Effector CD4-positive, alpha-beta T cell (primary cell): ENCODE measurements at places on chromosomes 12 and 14.
A peak's percentile ranks its signal among the peaks of the same experiment; 100 is the strongest.

- no peak for DNase-seq
Measured at GRCh38 chr12:69342421-69342820, 5.8 kb upstream of the LYZ start.

GRCh38 chr14:32808644-32809043 lies 130.0 kb upstream of the NPAS3 start:
- no peak for DNase-seq

GRCh38 chr14:67952786-67953185 lies 133.2 kb downstream of the RAD51B start:
- DNase-seq: no peak

GRCh38 chr14:85363358-85363757 lies 166.6 kb upstream of the FLRT2 start:
- DNase-seq: no peak

GRCh38 chr14:51419685-51420084 lies 179.6 kb downstream of the TMX1 start:
- DNase-seq: peak; percentile 17

DNA sequence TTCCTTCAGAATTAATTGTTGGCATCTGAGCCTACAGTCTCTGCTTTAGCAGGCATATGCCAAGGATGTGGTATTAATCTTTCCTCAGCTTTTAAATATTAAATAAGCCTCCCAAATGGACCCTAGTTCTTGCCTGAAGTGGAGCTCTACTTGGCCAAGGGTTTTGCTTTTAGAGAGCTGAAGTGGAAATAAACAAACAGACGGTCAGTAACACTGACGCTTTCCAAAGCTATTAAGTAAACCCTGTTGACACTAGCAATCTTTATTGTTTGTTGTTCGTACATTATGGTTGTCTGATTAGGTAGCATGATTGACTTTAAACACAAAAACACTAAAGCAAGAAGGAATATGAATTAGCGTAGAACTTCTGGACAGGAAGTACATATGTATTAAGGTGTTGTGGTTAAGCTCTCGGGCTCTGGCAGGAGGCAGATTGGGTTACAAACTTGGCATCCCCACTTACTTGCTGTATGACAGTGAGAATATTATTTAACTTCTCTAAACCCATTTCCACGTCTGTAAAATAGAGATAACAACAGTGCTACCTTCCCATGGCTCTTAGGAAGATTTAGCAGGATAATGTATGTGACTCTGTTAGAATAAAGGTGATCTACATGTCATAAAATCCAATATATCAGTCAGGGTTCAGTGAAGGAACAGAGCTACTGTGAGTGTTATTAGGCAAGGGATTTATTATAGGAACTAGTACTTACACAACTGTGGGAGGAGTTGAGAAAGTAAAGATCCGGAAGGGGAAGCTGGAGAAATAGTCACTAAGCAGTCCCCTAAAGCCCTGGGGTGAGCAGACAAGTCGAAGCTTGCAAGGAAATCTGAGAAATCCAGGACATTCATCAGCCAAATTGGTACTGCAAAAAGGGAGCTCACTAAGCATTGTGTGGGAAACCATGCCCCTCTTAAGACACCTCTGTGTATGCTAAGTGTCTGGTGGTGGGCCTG lies 92.2 kb upstream of the ATF7IP start:
- no peak for DNase-seq

- DNase-seq: no peak
Measured at GRCh38 chr14:29937116-29937515, 9.5 kb upstream of the PRKD1 start.

- no peak for DNase-seq
Measured at GRCh38 chr12:108210001-108210400, 80.9 kb downstream of the WSCD2 start.

GRCh38 chr14:51458563-51458955 lies 193.2 kb upstream of the FRMD6 start:
- no peak for DNase-seq

- DNase-seq: no peak
Measured at GRCh38 chr12:123200414-123200813, 32.5 kb downstream of the MPHOSPH9 start.

- DNase-seq: no peak
Measured at GRCh38 chr12:64611341-64612284, 1.3 kb downstream of the RASSF3 start.

DNA sequence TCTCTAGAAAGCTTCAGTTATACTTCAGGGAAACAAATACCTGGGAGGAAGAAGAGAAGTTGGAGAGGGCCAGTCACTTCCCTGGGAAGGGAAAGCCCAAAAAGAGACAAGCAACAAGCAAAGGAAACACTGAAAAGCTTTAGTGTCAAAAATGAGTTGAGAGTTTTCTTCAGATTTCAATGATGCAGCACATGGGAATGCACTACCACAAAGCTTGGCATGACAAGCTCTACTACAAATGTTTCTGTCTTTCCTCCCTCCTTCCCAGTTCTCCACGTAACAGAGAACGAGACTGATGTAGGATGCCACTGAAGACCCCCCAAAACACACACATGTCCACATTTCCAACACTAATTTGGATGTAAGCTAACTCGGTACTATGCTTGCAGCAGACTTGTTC lies 26.8 kb upstream of the ADAMTS20 start:
- no peak for DNase-seq

DNA sequence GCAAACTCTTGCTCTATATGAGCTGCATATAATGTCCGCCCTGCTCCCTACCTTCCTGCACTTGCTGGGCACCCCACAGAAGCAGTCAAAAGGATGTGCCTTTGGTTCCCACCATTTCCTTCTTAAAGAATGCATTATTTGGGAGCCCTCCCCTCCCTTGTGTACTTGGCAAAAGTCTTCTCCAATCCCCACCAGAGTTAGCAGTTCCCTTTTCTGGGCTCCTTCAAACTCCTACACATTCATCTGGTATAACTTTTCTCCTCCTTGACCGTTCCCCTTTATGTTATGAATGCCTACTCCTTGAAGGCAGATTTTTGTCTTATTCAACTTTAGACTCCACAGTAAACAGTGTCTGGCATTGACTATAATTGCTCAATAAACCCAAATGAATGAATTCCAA lies 27.8 kb downstream of the AREL1 start:
- no peak for DNase-seq

GRCh38 chr14:71319666-71320065 lies 412.4 kb downstream of the PCNX1 start:
- DNase-seq: no peak
